ENCODE measurements at places on chromosomes 7 and 10.

GRCh38 chr10:99993701-99994689 is 15.8 kb downstream of the DNMBP start:
- DNase-seq = no peak

GRCh38 chr7:134611611-134612151 is 35.0 kb upstream of the BPGM start:
- DNase-seq = no peak

- no peak for DNase-seq
These were observed 4.6 kb downstream of the GIMAP7 start for GRCh38 chr7:150519310-150519709.

- DNase-seq = no peak
These were observed 13.4 kb downstream of the SERPINE1 start for GRCh38 chr7:101140339-101140699.
